ENCODE measurements at places on chromosomes 16 and 17.

GRCh38 chr16:86305440-86305839 lies 204.9 kb upstream of the FOXF1 start:
- DNase-seq = no peak

- DNase-seq = no peak
Observed at GRCh38 chr17:13869331-13869940, 199.9 kb upstream of the COX10 start.

DNA sequence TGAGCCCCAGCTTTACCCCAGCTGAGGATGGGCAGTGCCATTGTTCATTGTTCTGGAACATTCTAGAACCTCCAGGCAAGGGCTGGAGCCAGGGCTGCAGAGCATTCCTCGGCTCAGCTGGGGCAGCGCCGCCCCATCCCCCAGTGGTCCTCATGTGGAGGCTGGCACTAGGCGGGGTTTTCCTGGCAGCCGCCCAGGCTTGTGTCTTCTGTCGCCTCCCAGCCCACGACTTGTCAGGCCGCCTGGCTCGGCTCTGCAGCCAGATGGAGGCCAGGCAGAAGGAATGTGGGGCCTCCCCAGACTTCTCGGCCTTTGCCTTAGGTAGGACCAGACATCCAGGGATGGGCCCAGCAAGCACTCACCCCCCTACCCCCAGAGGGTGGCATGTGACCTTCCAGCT lies at the start of gene TMEM95:
TMEM95 (plus strand) TSS at position 104 of the 400 bp plus-strand sequence; CDS start at position 153, 49 bp downstream.
- no peak for DNase-seq

DNA sequence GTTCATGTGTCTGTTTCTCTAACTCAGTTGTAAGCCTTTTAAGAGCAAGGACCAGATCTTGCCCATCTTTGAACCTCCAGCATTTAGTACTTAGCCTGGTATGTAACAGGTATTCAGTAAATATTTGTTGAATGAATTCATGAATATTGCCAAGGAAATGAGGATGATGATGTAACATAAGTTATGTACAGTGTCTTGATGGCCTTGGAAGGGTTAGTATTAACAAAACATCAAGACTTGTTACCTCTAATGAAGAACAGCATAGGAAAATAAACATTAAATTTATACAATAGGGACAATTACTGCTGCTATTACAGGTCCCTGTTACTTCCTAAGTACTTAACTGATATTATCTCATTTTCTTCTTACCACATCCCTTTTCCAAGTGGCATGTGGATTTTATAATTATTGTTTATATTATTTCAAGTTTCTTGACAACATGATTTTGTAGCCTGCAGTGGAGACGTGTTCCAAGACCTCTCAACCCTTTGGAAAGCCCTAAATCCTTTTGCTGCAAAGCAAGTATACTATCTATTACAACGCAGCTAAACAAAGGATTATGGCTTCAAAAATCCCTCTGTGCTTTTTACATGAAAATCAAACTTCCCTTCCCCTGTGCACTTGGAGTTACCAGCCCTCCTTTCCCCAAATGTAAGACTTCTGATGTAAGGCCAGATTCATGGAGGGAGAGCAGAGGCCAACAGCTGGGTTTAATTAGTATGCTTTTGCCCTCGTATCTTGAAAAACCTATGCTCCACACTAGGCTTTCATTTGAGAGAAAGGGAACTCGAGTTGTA lies 77.4 kb upstream of the SMIM36 start:
- no peak for DNase-seq

DNA sequence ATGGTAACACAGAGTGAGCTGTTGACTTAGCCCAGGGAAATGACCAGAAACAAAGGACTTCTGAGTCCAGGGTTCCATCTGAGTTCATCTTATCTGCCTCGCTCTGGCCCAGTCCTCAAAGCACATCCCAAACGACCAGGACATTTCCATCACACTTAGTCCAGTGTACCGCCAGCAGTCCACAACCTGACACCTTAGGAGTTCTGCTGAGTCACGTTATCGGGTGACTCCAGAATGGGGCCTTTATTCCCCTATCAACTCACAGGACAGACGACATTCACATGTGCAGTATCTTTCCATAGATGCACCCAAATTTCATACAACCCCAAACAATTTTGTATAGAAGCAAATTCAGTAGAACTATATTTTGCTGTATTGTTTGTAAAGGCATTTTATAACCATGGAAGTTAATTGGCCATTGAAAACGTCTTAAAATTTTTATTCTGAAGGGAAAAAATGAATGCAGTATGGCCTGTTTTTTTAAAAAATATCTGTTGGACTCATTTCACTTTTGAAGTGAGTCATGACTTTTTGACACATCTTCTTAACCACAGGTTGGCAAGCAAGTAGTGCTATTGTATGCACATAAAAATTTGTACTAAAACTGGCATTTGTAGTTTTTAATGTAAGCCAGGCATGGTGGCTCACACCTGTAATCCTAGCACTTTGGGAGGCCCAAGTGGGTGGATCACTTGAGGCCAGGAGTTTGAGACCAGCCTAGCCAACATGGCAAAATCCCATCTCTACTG lies 46.3 kb downstream of the ZNF18 start:
- DNase-seq = no peak

DNA sequence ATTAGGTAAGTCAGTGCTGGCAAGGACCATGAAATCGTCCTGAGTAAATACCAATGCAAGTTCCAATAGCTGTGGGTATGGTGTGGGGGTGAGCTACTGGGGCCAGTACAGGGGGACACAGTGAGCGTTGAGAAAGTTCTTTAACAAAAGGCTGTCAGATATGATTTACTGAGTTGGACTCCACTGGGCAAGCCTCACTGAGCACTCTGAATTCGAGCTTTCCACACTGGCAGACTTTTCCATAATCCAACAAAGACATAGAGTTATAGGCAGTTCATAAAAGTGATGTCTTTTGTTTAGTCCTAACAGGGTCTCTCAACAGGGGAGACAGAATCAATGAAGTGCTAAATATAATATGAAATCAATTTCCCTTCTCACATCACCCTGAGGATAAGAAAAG lies 489.0 kb downstream of the KCNJ2 start:
- DNase-seq = no peak

- no peak for DNase-seq
Observed at GRCh38 chr16:10367616-10368188, 18.2 kb upstream of the ATF7IP2 start.

DNA sequence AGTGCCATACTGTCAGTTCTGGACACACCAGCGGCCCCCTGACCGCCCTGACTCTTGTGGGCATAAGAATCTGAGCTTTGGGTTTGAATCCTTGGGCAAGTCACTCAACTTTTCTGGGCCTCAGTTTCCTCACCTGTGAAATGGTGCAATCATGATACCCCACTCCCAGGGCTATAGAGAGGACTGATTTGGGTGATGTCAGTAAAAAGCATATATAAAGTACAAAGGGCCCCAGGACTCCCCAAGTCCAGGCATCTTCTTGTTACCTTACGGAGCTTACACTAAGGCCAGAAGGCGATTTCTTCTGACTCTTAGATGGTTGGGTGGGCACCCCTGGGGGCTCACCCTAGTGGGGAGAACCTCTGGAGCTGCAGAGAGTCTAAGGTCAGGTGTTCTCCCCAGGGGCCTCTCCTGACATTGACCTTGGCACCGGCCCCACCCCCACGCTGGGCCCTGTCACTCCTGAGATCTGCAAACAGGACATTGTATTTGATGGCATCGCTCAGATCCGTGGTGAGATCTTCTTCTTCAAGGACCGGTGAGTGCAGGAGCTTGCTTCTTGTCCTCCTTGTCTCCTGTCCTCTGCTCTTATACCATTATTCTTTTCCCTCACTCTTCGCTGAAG lies 13.9 kb downstream of the MMP2 start:
- no peak for DNase-seq

DNA sequence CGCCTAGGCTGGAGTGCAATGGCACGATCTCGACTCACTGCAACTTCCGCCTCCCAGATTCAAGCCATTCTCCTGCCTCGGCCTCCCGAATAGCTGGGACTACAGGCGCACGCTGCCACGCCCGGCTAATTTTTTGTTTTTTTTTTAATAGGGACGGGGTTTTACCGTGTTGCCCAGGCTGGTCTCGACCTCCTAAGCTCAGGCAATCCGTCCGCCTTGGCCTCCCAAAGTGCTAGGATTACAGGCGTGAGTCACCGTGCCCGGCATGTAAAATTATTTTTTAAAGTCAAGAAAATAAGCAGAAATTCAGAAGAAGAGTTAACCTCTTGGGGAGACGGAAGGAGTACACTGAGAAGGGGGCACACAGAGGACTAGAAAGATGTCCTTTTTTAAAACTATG lies 27.5 kb downstream of the CDYL2 start:
- no peak for DNase-seq

GRCh38 chr17:50047488-50048126 lies 8.3 kb upstream of the ITGA3 start:
- no peak for DNase-seq

DNA sequence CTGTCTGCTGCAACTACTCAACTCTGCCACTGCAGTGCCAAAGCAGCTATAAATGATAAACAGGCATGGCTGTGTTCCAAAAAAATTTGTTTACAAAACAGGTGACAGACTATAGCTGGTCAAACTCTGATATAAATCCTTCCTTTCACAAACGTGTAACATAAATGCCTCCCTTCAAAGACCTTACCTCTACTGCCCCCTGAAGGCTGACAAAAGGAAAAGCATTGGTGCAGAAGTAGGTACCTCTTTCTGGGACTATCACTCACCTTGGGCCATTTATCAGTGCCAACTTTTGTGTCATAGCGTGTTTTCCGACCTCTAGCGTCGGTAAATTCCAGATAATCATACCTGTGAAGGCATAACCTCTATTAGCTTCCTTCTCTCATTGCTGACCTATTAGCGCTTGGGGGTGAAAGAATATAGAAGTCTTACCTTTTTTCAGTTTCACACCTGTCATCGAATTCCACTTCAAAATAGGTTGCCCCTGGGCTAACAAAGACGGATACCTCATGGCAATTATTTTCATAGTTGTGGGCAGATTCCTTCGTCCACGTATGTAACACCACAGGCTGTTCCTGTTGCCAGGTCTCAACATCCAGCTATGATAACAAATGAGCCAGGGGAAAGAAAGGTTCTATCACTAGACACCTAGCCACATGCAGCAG lies 67.9 kb downstream of the ZZEF1 start:
- peak; percentile 64 for DNase-seq

- DNase-seq = no peak
Observed at GRCh38 chr16:3170440-3171180, 17.4 kb upstream of the OR1F1 start.

DNA sequence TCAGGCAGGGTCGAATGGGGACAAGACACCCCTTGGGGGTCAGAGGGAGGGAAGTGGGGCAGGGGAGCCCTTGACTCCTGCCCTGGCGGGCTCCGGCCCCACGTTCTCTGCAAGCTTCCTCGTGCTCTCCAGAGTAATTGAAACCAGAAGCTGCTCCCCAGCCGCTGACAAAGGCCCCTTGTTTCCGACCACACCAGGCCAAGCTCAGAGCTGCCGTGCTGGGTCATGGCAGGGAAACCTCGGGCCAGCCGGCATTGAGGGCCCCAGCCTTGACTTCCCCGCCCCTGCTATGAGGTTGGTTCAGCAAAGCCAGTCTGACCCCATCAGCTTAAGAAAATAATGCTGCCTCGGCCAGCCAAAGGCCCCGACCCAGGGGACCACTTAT lies 43.3 kb downstream of the TIMM22 start:
- no peak for DNase-seq

DNA sequence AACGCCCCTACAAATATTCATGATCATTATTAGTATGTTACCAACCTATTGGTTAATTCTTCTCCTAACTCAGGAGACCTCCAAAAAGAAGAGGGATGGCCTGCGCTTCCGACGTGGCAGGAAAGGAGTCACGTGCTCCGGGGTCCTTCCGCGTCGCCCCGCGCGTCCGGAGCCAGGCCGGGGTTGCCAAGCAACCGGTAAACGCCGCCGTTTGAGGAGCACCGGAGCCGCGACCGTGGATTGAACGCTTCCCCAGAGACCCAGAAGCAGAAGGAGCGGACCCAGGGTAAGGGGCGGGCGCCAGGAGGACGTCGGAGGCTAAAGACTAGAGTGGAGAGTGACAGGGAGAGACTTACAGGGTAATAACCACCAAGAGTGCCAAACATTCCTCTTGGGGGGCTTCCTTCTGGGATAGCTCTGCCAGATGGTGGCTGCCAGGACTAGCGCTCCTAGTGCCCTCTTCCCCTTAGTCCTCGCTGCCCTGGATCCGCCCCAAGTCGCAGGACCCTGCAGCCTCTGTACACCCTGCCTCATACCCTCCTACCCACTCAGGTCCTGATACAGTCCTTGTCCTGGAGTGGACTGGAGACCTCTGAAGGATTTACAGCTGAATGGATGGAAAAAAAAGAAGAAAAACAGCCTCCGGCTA lies at the start of gene DNAI2:
DNAI2 (plus strand) TSS at position 175 of the 649 bp plus-strand sequence. CDS start 7,584 bp downstream, outside the sequence.
- no peak for DNase-seq

DNA sequence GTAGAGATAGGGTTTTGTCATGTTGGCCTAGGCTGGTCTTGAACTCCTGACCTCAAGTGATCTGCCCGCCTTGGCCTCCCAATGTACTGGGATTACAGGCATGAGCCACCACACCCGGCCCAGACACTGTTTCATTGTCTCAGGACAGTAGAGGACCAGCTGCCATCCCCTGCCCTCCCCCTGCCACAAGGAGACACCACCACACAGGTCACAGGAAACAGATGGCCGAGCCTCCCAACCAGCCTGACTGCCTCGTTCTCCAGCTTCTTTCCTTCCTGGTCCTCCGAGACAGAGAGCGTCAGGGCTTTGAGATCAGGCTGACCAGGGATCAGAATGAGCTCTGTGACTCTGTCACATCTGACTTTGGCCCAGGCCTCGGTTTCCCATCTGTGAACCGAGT lies 20.8 kb upstream of the RNPS1 start:
- DNase-seq = no peak

- DNase-seq = no peak
Observed at GRCh38 chr16:75107505-75107904, 9.1 kb downstream of the LDHD start.

GRCh38 chr17:51425773-51426172 lies 165.4 kb downstream of the UTP18 start:
- DNase-seq = no peak

DNA sequence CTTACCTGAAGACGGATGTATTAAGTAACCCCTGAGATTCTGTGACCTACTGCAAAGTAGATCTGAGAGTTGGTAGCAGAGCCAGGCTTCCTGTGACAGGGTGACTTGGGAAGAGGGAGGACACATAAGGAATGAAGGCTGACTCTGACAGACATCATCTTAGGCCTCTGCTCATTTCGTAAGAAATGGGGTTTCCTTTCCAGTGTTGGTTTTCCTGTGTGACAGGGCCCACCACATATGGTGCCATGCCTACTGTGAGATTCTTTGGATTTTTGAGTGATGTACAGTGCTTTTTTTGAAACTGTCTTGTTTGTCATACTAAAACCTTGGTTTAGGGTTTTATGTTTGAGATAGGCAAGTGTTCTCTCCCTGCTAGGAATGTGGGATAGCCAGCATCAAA lies 12.7 kb downstream of the LIG3 start:
- DNase-seq = no peak
